ENCODE measurements at places on chromosomes 12 and 14.

DNA sequence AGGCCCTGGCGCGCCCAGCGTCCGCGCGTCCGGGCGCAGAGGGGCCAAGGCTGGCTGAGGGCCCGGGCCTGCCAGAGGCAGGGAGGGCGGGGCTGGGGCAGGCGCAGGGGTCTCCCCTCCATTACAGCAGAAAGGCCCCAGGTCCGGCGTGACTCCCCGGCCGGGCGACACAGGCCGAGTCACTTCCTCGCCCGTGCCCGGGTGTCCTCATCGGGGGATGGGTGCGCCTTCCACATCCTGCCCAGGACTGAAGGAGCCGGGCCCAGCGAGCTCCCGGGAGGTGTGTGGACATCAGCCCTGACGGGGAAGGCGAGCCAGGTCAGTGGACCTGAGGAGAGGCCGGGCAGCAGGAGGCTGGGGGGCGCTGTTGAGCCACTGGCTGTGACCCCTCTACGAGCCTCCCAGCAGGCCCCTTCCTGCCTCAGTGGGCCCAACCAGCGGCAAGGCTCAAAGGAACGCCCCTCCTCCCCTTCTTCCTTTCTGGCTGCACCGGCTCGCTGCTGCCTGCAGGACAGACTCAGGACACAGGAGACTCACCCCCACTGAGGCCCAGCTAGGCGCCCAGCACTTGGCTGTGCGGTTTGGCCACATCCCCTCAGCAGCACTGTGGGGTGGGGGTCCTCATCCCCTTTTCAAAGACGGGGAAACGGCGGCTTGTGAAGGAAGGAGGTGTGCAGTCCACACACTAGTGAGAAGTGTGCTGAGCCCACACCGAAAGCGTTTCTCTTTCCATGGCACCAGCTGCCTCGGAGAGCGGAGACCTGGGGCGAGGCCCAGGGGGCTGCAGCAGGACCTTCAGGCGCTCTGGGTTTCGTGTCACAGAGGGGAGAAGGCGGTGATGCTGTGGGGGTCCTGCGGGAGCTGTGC is 606 bp downstream of the TNFAIP2 start:
- no peak for DNase-seq

DNA sequence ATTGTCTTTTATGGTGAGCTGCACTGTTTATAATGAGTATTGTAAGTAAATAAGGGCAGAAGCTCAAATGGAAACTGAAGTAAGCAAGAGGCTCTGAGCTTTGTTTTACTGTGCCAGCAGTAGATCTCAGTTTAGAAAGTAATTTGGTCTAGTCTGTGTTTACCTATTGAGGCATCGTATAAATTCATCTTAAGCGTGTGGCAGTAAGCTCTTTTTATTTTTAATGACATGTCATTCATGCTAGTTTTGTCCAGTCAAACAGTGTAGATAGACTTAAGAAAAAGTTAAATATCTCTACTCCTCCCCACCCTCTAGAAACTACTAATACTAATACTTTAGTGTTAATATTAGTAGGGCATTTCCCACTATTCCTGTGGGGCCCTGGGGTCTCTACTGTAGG is 2.0 kb downstream of the ANO6 start:
- no peak for DNase-seq

DNA sequence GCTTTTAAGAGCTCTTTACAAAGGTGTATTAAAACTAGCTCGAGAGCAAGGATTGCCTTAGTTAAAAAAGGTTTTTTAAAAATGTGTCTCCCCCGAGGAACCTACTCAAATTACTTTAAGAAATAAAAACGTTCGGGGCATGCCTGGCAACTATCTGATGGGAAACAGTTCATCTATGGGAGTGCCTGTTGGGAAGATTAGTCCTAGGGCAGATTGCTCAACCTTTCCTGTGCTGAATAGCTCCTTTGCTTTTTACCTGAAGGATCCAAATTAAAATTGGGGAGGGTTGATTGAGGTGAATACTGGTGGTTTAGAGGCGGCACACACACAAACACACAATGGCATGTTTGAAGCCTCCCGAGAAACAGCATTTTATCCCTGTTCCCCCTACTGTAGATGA is 541.4 kb upstream of the ATP2B1 start:
- DNase-seq, result no peak

- no peak for DNase-seq
Observed at GRCh38 chr12:109053382-109054123, 1.2 kb downstream of the USP30 start.

GRCh38 chr14:100669011-100669412 is 57.7 kb upstream of the DLK1 start:
- DNase-seq, result no peak

DNA sequence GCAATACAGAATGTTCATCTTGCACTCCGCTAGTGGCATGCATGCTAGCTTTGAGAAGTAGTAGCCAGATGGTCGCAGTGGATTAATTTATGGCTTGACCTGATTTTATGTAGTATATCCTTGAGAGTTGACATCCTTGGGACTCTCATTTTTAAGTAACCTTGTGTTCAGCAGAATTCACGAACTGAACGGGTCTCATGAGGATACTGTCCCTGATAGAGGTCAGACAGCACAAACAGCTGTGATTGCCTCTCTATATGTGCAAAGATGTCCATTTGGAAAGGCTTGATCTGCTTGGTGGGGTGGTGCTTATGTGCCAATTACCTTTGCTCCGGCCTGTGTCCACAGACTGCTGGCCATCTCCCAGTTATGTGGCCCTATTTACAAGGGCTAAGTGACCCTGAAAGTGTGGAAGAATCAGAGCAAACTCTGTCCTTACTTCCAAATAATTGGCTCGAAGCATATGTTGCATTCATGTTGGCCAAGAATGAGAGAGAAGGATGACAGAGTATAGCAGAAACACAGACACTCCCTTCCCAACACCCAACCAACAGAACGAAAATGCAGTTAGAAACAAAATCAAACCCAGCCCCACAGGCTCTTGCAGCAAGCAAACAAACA is 167.1 kb downstream of the CRADD start:
- DNase-seq, result no peak

GRCh38 chr14:90981636-90982035 is 78.8 kb downstream of the RPS6KA5 start:
- DNase-seq, result no peak

DNA sequence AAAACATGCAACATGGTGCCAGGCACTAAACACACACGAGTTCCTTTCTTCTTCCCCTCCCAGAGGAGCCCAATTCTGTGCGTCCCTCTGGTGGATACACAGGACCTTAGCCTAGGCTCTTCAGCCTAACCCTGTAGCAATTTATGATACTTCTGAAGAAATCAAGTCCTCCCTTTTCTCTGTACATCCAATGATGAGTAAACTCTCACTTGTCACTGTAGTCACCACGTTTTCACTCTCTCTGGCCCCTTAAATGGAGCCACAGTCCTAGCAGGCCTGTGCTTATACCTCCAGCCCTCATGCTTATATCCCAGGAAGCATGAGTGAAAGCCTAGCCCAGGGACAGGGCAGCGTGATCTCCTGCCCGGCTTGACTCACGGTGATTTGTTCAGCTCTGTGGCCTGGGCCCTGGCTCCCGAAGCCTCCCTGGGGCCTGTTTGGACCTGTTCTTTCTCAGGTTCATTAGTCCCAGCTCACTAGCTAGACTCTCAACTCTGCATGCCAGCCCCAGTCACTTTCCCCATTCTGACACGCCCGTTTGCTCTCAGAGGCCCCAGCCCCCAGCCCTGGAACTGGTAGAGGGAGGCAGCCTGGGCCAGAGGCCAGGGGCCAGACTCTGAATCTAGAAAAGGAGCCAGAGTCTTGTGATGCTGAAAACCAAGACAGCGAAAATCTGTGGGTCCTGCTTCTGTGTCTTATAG is 24.1 kb upstream of the PLEKHG3 start:
- DNase-seq, result no peak

DNA sequence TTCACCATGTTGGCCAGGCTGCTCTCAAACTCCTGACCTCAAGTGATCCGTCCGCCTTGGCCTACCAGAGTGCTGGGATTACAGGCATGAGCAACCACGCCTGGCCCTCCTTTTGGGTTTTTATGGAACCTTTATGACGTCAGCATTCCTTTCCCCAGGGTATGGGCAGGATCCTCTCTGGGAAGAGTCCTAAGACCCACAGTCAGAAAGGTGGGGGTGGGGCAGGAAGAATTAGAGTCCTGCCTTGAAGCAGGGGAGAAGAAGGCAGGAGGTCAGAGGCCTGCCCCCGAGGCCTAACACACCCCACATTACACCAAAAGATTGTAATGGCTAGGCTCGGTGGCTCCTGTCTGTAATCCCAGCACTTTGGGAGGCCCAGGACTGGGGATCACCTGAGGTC is 30.8 kb upstream of the CDK17 start:
- no peak for DNase-seq

GRCh38 chr12:124637163-124637562 is 69.8 kb upstream of the NCOR2 start:
- DNase-seq, result no peak
